NCI-H2171 (cell line): ENCODE measurements at places on chromosomes 5 and 9.

GRCh38 chr5:8828596-8829322 is 717.1 kb downstream of the SEMA5A start:
- no peak for DNase-seq

GRCh38 chr5:39055027-39055767 is 19.0 kb downstream of the RICTOR start:
- DNase-seq: no peak

DNA sequence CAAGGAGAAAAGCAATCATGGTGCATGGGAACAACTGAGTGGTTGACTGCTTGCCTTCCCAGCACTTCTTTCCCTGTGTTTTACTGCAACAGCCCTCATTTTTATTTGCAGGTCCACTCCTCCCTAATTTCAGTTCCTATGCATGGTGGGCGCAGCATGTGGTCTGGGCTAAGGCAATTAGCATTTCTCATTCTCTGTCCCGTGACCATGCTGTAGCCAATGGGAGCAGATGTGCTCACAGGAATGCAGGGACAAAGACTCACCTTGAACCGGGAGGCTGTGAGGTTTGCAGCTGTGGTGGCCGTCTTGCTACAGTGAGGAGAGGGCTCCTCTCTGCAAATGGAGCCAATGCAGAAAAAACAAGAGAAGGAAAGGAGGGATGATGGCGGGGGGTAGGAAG is 315.5 kb downstream of the SLIT3 start:
- DNase-seq: no peak

DNA sequence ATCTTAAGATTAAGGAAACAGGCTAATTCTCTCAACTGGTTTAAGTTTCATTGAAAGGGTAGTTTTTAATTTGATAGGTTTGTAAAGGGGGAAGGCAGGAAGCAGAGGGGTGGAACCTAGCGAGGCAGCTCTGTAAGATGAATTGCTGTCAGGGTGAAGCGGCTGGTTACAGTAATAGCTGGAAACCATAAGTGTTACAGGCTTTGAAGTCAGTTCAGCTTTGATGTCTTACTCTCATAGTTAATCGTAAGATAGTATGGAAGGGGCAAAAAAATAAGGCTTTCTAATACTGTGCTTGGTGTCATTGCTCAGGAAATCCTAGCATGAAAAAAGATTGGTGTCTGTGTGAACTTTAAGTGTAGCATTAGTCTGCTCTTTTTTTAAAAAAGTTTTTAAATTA is 20.3 kb downstream of the POU5F2 start:
- DNase-seq: no peak

GRCh38 chr5:125276096-125276495 is 529.7 kb upstream of the ZNF608 start:
- no peak for DNase-seq

DNA sequence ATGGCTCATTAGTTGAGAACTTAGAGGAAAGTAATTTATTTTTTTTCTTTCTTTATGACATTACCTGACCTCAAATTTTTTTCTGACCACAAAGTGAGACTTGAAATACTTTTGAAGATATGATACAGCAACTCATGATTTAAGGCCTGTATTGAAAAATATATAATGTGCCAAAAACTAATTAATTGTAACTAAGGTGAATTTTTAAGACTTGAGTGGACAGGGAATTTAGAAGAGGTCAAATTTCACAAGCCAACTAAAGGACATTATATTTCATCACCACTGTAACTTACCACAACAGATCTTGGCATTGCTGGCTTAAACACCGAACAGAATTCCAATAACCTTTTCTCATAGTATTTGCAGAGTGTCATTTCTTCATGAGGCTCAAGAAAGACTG is 1.8 kb downstream of the CCNH start:
- DNase-seq: no peak

- no peak for DNase-seq
These were observed 56.9 kb downstream of the GPR21 start for GRCh38 chr9:123090198-123090896.

DNA sequence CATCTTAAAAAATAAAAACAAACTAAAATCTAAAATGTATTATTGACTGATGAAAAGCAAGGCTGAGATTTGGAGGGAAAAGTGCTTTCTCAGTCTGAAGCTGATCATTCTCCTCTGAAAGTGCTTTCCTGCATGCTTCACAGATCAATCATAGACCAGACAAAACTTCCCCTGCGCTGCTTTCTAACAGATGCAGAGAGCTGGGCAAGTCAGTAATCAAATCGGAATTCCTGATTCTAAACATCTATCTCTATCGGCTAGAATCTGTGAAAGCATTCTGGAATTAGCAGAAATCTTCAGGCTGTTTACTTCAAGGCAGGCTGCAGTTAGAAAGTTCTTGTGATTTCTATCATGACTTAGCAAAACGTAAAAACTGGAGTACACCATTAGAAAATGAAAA is 15.6 kb upstream of the FAM81B start:
- no peak for DNase-seq

GRCh38 chr9:17117372-17117771 is 17.5 kb upstream of the CNTLN start:
- no peak for DNase-seq

- DNase-seq: no peak
These were observed 608.9 kb downstream of the DTWD2 start for GRCh38 chr5:118379470-118379869.

DNA sequence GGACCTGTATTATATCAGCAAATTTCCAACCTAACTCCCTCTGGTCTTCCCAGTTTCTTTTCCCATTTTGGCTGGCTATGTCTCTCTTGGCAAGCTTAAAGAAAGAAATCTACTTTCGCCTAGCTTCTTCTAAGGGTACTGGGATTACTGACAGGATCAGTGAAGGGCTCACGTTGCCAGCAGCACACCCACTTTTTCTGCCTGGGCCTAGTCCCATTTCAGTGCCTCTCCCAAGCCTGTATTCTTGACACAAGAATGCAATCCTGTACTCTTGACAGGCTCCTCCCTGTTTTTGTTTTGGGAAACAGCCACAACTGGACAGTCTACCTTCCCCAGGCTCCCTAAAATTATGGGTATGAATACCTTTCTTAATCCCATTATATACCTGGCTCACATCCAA is 170.5 kb downstream of the EPB41L4A start:
- DNase-seq: no peak

DNA sequence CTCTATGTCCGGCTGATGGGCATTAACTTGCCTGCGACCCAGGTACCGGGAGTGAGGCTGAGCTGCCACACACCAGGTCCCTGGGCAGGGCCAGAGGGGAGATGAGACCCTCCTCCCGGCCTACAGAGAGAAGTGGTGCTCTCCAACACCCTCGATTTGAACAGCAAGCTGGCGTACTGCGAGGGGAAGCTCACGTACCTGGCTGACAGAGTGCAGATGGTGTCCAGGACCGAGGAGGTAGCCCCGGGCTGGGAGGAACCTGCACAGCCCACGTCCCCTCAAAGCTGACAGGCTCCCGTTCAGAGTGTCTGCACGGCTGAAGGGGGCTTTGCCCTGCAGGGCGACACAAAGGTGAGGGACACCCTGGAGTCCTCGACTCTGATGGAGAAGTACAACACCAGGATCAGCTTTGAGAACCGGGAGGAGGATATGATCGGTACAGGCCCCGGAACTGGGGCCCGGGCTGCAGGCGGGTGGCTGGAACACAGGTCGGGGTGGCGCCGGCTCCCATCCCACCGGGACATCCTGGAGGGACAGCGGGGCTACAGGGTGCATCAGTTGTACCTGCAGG is 1.0 kb upstream of the RABL6 start:
- no peak for DNase-seq

DNA sequence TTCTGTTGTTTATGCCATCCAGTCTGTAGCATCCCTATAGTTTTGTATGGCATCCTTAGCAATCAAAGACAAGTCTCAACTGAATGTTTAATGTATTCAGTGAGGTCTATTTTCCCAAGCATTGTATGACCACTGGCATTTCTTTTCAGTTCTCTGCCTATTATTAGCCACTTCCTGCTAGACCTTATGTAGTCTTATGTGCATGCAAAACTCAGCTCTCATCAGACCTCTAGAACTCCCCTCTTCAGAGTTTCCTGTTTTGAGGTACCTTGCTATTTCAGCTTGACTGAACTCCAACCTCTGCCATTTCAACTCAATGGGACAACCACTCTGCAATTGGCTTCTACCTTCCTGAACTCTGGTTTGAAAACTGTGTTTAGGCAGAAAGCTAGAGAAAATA is 113.2 kb downstream of the SLC25A46 start:
- DNase-seq: no peak

GRCh38 chr5:132501961-132502931 is 11.7 kb upstream of the IRF1 start:
- no peak for DNase-seq
